CD4-positive, alpha-beta T cell (primary cell): ENCODE measurements at places on chromosomes 7 and 10.

GRCh38 chr7:28135760-28136159 is 44.8 kb downstream of the JAZF1 start:
- no peak for DNase-seq

GRCh38 chr10:52801947-52802346 is 29.4 kb upstream of the MBL2 start:
- no peak for DNase-seq

DNA sequence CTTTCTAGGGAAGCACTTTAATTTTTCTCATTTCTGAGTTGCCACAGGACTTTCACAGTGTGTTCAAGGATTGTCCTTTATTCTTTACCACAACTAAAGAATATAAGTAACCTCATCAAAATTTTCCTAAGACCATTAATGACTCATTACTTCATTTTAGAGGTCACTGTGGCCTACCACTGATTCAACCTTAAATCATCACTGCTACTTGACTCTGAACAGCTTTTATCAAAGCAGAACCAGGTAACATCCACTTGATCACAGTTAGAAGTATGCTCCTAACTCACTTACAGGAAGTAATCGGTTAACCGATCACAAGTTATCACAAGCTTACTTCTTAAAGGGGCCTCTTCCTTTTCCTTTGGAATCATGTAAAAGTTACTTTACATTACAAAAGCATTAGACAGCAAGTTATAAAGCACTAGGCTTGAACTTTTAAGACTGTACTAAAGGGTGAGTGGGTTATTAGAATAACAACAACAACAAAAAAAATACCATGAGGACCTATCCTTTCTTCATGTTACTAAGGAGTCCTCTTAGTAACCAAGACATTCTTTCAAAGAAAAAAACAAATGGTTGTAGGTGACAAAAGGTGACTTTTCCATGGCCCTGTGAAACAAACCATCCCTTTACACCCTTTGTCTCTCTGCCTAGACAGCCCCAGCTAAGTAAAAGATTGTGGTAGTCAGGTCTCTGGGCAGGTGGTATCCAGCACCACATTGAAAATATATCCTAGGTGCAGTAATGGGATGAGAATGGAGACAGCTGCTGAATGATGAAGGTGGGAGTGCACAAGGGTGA is 40.0 kb upstream of the PDK4 start:
- DNase-seq: no peak

DNA sequence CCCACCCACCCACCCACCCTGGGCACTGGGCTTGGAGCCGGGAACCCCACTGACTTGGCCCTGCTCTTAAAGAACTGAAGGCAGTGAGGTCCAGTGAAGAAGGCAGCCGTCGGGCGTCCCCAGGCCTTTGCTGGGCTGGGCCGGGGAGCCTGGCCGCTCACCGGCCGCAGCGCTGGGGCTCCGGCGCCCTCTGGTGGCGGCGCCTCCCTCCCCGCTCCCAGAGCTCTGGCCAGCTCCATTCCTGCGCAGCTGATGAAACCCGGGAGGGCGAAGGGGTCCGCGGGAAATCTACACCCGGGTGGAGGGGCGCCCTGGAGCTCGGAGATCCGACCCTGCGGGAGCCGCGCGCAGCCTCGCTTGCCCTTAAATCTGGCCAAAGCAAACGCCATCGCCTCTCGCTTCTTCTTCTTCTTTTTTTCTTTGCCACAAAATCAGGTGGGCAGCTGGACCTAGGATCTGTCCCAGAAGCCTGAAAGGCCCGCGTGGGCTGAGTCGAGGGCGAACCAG is 1.7 kb upstream of the CXCL12 start:
- DNase-seq: peak; percentile 5

DNA sequence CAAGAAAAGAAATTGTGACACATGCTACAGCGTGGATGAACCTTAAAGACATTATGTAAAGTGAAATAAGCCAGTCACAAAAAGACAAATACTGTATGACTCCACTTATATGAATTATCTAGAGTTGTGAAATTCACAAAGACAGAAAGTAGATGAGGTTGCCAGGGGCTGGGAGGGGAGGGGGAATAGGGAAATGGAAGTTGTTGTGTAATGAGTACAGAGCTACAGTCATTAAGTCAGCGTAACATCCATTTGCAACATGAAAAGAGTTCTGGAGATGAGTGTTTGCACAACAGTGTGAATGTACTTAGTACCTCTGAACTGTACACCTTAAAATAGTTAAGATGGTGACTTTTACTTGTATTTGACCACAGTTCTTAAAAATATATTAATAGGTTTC is 112.1 kb upstream of the CDK1 start:
- DNase-seq: no peak
